ENCODE measurements at places on chromosomes 7 and 10.

DNA sequence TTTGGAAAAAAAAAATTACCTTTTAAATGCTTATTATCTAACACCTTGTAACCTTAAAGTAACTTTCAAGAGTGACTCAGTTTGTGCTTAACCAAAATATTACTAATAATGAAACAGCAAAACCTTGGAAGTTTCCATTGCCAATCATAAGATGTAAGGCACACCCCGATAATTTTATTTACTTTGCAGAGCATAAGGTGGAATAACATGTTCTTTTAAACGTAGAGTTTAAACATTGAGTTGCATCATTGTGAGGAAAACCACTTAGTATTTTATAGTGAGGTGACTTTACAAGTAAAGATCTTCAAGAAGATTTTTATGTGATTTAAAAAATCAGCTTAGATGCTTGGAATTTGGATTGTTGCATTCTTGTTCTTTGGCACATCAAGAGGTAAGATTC lies at the start of gene PNLIPRP3:
Gene PNLIPRP3, plus strand, starts transcription at position 177 of the 400 bp plus-strand sequence. Its CDS starts 166 bp downstream, at position 343.
- DNase-seq: no peak

DNA sequence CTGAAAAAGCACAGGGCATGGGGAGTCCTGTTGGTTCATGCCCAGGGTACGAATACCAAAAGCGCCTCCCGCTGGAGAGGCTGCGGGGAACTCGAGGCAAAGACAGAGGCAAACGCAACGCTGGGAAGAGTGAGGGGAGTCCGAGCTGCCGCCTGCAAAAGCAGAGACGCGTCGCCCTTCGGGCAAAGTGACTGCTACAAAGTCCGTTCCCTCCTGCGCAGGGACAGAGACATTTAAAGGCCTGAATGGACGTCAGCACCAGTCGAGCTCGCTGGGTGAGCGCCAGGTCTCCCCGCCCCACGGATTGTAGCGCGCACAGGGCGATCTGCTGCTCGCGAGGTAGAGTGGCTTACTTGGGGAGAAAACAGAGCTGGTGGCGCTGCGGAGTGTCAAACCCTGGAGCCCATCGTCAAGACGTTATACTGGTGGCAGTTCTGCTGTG lies 732.8 kb downstream of the ZWINT start:
- no peak for DNase-seq

- no peak for DNase-seq
Measured at GRCh38 chr10:7380704-7381241, 30.1 kb downstream of the SFMBT2 start.

- DNase-seq: no peak
Measured at GRCh38 chr7:140200061-140200989, 23.5 kb upstream of the KDM7A start.

DNA sequence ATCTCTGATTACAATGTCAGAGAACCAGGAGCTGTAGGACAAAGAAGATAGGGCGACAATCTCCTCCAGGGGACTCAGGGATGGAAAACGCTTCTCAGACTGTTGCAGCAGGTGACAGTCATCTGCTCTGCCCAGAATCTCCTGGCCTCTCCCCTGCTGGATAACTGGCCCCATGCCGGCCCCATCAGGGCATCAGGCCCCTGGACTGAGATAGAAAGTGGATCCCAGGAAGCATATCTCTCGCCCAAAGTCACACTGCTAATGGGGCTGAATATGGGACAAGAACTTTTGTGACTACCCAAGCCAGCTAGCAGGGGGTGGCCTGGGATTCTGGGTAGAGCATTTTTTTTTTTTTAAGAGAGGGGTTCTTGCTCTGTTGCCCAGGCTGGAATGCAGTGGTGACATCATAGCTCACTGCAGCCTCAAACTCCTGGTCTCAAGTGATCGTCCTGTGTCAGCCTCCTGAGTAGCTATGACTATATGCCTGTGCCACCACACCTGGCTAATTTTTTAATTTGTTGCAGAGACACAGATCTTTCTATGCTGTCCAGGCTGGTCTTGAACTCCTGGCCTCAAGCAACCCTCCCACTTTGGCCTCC lies 20.5 kb upstream of the MLXIPL start:
- no peak for DNase-seq

GRCh38 chr7:50674896-50675835 lies 107.5 kb downstream of the GRB10 start:
- no peak for DNase-seq

- no peak for DNase-seq
Measured at GRCh38 chr10:28575852-28576251, 42.9 kb downstream of the WAC start.

DNA sequence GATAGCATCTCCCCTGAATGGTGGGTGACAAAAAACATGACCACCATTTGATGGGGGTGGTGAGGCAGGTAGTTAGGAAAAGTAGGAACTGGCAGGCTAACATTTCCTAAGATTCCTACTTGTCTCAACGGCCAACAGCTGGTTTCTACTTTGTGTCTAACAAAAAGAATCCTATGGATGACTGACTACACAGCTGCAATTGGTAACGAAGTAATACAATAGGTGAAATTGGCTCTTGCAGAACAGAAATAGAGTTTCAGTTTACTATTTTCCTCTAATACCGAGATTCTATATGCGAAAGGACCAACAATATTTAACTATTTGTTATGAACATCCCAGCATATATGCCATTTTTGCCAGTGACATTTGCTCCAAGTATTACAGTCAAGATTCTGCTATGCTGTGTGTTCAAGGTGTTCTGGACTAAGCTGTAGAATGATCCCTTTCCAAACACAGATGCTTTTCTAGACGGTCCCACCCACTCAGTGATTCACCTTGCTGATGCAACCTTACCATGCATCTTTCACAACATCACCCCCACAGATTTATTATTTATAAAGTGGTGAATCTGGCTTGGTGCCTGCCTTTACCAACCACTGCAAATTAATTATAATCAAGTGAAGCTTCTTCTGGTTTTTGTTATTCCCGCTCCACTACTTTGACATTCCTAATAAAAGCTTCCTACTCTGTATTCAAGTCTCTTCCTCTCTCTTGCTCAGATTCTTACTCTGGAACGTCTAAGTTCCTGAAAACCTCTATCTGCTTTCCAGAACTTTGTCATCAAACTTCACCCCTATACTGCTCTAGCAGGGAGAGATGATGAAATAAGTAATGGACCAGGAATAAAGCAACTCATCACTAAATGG lies 16.8 kb downstream of the BBIP1 start:
- peak; percentile 22 for DNase-seq

DNA sequence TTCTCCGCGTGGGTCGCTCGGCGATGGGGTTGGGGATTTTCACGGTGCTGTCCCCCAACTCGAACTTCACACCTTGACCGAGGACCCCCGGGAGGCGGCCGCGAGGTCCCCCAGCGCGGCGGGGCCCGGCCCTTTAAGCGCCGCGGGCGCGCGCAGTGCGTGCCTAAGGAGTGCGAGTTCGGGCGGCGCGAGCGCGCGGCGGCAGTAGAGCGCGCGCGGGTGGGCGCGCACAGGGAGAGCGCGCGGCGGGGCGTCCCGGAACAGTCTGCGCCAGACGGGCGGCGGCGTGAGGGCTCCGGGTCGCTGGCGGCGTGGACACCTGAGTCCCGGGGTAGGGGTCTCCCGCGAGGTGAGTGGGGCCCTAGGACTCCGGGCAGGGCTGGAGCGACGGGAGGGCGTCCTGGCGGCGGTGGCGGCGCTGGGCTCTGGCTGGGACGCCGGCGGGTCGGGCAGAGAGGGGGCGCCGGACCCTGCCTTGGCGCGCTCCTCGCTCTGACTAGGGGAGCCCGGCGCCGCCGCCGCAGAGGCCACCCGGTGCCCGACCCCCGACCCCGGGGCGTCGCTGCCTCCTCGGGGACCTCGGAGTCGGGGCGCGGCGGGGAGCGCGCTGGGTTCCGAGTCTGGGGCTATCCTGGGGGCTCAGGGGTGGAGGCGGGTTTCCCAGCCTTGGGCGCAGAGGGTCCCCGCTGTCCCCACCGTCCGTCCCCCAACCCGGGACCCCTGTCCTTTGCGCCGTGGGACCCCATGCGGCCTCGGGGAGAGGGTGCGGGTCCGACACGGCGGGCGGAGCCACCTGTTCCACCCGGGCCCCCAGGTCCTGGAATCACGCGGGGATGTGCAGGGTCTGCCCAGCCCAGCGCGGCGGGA lies at the start of gene PROSER2:
Gene PROSER2, plus strand, starts transcription at position 235 of the 867 bp plus-strand sequence. CDS start 28,722 bp downstream, outside the sequence.
- DNase-seq: peak; percentile 39

DNA sequence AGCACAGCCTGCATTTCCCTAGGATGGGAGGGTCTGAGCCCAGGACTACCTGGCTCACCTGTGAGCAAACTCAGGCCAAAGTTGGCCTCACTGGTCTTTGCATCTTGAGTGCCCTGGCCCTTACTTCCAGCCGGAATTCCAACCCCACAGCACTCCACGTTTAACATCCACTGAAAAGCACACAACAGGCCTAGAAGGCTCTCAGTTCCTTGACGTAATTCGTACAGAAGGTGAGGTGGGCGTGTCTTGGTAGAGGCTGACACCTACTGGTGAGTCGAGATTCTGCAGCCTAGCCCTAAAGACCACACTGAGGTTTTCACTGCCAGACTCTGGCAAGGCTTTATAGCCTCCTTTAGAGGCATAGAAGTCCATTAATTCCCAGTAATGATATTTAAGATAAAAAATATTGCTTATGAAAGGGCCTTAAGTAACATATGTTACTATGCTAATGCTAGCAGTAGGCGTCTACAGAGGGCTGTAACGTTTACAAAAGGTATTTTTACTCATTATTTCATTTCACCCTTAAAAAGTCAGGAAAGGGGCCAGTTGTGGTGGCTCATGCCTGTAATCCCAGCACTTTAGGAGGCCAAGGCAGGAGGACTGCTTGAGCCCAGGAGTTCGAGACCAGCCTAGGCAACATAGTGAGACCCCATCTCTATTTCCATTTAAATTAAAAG lies 95.8 kb downstream of the HIP1 start:
- DNase-seq: peak; percentile 78

- DNase-seq: no peak
Measured at GRCh38 chr10:75097666-75098285, 13.7 kb upstream of the SAMD8 start.
